Fibroblast of the aortic adventitia (primary cell): ENCODE measurements at places on chromosomes 11 and 22.

GRCh38 chr11:86183694-86184093, 60.9 kb upstream of the EED start:
- DNase-seq = no peak

DNA sequence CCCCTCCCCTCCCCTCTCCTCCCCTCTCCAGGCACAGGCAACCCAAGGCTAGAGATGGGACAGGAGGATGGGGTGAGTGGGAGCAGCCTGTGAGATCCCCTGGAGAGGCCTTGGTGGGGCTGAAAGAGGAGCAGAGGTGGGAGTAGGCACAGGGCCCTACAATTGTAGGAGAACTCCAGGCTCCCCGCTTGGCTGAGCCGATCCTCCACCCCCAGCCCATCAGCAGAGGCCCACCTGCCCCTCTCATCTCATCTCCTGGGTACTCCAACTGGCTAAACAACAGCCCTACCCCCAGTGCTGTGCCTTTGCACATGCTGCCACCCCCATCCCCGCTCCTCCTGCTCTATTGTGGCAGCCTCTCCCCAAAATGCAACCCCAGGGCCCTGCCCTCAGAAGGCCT, 52.0 kb upstream of the A4GALT start:
- no peak for DNase-seq

DNA sequence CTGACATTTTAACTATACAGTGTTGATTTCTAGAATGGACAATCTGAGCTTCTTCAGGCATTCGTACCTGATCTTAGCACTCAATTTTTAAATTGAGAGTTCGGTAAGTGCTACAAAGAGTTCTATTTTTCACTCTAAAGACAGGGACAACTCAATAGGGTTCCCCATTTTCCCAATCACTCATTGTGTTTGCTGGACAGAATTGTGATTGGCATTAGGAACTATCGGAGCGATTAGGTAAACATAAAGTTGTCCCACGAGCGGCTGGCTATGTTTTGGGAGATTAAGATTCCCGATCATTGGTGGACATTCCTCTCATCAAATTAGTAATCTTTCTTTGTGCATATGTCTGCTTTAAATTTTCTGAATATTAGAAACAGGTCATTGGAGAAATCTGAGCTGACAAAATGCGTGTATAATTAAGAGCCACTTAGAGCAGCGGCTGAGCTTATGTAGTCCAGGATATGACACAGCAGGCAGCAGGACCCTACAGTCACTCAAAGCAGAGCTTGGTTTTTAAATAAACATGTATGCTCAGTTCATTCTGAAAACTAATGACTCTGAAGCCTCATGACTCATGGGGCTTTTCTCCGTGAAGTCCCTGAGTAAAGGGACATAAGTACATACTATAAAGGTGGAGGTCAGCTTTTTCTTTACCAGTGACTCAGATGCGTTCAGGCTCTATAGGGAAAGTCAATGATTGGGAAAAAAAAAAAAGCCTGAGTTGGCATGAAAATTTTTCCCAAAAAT, 109.4 kb downstream of the GRIA4 start:
- DNase-seq = peak; percentile 3

GRCh38 chr11:32779136-32779535, 15.3 kb downstream of the CCDC73 start:
- no peak for DNase-seq

DNA sequence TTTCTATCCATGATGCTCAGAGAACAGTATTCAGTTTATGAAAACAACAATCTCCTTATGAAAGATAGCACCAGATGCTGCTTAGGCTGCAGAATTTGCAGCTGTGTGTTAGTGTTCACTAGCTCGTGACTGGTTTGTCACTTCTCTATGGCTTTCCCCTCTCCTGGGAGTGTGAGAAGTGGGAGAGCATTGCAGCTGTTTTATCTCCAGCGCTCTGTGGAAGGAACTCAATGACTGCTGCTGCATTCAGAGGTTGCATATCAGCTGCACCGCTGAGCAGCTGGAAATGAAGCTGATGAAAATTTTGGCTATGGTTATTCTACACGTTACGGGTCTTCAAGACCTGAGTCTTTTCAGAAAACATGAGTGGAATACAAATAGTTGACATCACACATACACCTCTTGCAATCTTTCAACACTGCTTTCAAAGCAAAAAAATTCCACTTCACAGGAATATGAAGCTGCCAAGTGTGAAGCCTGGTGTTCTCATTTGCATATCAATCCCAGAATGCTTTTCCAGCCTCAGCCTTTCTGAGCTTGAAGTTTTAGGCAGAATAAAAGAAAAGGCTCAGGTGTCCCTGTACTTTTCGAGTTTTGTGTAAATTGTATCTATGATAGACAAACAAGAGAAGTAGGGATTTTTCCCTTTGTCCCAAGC, 149.3 kb upstream of the DDI1 start:
- no peak for DNase-seq

DNA sequence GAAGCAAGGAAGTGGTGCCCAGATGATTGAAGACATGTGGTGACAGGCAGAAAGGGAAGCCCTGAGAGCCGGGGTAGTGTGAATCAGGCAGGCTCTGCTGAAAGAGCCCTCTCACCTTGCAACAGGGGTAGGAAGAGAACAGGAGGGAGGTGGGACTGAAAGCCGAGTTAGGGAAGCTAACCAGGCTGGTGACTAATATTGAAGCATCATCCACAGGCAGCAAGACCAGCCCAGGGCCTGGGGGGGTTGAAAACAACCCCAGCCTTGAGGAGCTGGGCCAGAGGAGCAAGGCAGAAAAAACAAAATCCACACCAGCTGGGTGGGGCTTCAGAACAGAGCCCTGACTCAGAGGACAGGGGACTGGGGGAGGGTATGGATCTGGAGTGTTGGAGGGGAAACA, 35.0 kb upstream of the CRTAM start:
- peak; percentile 47 for DNase-seq

DNA sequence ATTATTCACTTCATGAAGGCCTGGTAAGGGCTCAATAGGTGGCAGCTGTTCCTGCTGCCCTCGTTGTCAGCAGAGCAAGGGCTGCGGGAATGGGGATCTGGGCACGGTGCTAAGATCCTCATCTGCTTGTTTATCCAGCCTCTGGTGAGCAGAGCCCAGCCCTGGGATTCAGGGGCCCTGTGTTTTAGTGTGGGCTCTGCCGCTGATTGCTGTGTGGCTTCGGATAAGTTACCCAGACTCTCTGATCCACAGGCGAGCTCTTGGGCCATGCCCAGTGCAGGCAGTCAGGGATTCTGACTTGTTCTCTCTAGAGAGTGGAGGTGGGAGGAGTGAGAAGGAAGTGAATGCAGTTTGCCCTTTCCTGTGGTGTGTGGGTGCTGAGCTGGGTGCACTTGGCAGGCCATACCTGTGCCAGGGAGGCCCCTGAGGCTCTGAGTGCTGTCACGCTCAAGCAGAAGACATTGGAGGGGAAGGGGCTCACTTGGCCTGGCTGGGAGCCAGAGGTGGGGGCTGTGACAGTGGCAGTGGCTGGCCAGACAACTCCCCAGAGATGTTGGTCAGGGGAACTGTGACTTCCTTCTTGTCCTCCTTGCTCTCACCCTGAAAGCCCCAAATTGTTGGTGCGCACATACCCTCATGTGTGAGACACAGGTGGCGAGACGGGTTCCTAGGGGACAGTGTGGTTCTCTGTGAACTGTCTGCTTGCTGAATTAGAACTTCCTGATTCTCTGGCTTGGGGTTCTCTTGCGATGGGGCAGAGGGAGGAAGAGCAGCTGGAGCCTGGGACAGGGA, 43.7 kb downstream of the CD82 start:
- DNase-seq = no peak

DNA sequence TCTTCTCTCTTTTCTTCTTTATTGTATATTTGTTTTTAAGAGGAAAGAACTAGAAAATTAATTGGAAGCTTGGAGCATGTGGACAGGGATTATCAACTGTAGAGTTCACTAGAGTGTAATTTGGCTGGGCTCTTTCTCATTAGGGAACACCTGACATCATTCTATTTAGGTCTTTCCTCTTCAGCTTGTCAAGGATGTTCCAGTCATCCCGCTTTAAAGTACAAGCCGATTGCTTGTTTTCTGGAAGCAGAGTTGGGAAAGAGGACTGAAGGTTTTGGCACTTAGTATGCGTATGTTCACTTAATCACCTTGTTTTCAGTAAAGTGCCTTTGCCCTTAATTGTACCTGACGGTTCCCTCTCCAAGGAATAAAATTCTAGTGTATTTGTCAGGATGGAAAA, 111.6 kb downstream of the WNT11 start:
- DNase-seq = no peak

GRCh38 chr11:15958910-15959309, 397.4 kb downstream of the SOX6 start:
- DNase-seq = peak; percentile 43

GRCh38 chr22:22983123-22983522, 87.2 kb upstream of the GNAZ start:
- no peak for DNase-seq

DNA sequence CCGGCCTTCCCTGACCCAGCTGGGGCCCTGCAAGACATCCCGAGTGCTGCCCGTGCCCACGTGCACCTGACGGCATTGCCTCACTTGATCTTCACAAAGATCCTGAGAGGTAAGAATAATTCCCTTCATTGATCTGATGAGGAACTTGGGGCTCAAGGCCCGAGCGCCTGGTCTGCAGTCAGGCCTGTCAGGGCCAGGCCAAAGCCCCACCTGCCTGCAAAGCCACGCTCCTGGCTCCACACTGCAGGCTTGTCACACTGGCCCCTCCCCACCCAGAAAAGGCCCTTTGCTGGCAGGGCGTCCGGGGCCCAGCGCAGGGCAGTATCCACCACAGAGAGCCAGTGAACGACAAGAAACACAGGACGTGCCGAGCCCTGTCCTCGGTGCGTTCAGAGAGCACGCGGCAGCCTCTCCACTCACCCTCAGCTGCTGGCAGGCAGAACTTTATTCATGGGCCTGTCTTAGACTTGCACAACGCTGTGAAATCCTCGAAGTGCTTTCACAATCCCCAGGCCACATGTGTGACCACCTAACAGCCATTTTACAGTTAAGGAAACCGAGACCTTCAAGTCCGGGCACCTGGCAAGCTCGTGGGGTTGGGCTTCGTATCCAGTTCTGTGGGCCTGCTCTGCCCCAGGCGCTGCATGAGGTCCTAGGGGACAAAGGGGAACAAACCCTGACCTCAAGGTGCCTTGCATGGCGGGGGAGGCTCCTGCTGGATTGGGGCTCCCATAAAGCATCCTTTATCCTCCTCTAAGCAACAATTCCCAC, 14.8 kb downstream of the KIAA0930 start:
- DNase-seq = peak; percentile 80

GRCh38 chr22:45842291-45842991, 134.5 kb downstream of the WNT7B start:
- peak; percentile 34 for DNase-seq

DNA sequence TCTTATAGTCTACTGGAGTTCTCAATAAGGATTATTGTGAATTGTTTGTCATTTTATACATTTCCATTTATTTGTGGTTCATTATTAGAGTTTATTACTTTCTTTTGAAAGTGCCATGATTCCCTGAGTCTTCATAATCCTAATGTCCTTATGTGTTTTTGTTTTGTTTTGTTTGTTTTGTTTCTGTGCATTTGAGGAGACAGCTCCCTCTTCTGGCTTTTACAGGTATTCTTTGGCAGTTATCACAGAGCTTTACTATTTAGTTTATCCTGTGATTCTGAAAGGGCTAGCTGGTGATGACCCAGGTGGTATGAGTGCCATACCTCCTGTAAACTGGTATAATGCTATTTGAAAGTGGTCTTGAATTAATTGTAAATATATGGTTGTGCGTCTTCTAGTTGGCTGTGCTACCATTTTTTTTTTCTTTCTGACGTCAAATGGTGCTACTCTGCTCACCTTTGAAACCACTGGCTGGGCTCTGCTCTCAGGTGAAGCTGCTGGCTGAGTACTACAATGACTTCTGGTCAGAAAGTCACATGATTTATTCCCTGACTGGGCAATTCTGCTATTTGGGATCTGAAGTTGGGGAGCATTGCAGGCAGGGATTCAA, 751.2 kb downstream of the JRKL start:
- no peak for DNase-seq

DNA sequence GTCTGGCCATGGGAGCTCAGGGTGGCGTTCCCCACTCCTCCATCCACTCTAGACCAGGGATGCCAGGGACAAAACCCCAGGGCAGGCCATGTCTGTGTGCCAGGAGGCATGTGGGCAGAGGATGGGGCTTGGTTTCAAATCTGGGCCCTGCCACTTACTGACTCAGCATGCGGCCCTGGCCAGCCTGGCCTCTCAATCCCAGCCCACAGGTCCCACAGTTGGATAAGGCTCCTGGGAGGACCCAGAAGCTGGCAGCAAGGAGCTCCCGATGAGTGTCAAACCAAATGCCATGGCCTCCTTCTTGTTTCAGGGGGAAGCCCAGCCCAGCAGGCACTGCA, 1290.4 kb downstream of the BRD1 start:
- DNase-seq = no peak

DNA sequence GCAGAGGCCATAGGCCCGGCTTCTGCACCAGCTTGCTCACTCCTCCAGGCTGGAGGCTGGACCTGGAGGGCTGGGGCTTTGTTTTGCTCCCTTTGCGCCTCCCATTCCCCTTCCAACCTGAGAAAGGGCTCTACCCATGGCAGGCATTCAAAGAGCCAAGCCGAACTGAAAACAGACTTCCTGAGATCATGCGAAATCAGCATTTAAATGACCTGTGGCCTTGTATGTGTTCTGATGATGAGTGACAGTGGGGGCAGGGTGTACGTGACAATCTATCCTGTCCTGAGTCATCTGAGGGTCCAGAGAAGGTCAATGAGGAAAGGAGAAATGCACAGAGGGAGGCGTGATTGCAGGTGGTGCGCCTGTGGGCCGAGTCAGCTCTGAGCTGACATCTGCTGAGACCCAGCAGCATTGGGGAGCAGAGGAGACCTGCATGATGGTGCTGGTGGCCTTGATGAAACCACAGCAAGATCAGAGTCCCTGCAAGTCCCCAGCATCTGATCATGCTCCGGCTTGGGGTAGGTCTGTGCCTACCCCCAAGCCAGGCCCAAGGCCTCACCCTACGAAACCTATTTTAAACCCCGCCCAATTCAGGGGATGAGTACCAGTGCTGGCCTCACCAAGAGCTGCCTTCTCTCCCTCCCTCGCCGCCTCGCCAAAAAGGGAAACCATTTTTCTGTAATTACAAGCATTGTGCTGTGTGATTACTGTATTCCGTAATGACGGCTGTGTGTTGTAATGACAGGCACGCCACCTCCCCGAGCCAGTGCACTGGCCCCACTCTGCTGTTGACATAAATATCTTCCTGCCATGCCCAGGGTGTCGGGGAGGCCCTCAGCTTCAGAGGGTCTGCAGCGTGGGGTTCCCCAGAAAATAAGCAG, 95.2 kb upstream of the ANO1 start:
- DNase-seq = no peak

- no peak for DNase-seq
Observed at GRCh38 chr11:61121917-61122316, 19.6 kb downstream of the CD5 start.

DNA sequence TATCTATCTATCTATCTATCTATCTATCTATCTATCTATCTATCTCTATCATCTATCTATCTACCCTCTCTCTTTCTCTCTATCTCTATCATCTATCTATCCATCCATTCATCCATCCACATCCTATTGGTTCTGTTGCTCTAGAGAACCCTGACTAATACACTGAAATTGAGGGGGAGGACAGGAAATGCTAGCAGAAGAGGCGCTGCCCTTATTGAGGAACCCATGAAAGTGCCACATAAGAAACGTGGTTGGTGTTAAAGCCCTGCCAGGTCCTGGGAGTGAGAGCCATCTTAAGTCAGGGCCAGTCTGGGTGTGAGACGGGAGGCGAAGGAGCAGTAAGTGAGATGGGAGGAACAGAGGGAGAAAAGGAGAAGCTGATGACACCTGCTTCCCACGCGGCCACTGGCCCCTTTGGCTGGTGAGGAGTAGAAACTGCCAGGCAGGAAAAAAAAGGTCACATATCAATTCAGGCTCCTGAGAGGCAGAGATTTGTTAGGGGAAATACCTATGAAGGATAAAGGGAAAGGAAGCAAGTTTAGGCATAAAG, 87.9 kb upstream of the PLET1 start:
- DNase-seq = no peak

- no peak for DNase-seq
Observed at GRCh38 chr11:73379189-73379880, 3.1 kb downstream of the RELT start.
